ENCODE measurements at places on chromosomes 6 and 20.

DNA sequence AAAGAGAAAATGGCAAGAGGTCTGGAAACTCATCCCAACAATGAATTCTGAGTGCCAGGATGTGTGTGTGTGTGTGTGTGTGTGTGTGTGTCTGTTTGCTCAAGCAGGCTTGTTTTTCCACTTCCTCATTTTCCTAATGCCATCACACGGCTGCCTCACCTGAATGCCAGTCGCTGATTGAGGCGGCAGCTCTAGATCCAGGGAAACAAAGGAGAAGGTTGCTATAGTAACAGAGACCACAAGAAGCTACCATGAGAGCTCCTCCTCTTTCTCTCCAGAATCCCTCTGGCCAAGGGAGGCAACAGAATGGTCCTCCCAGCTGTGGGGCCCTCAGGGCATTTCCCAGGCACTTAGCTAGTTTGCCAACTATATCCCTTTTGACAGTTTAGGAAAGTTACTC is 241.1 kb upstream of the TSHZ2 start:
- DNase-seq, result no peak

GRCh38 chr6:159973951-159974350 is 5.1 kb downstream of the IGF2R start:
- no peak for DNase-seq

GRCh38 chr6:92024110-92024509 is 1395.2 kb downstream of the EPHA7 start:
- DNase-seq, result no peak

GRCh38 chr20:2172305-2173175 is 70.9 kb downstream of the STK35 start:
- DNase-seq, result peak; percentile 68

DNA sequence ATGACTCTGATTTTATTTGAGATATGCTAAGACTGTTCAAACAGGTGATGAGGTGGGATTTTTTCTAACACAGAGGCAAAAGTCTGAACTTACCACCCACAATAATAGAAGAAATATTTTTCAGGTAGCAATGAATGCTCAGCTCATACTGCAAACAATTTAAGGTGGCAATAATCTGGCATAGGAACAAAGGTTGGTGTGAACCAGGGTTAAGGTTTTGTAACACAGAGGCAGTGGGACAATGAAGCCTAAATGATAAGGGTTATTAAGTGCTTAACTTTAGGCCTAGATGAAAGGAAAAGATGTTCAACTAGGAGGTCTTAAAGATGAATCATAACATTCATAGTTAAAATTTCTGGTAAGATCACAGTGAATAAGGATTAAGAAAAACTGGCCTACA is 4.9 kb downstream of the ASCC3 start:
- DNase-seq, result no peak

- DNase-seq, result no peak
These were observed 35.2 kb upstream of the BCLAF1 start for GRCh38 chr6:136324686-136325380.

DNA sequence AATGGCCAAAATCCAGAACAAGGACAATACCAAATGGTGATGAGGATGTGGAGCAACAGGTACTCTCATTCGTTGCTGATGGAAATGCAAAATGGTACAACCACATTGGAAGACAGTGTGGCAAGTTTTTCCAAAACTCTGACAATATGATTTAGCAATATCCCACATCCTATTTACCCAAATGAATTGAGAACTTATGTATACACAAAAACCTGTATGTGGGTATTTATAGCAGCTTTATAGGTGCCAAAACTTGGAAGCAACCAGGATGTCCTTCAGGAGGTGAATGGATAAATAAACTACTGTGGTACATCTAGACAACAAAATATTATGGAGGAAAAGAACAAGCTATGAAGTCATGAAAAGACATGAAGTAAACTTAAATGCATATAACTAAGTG is 156.5 kb downstream of the TFAP2A start:
- DNase-seq, result no peak

DNA sequence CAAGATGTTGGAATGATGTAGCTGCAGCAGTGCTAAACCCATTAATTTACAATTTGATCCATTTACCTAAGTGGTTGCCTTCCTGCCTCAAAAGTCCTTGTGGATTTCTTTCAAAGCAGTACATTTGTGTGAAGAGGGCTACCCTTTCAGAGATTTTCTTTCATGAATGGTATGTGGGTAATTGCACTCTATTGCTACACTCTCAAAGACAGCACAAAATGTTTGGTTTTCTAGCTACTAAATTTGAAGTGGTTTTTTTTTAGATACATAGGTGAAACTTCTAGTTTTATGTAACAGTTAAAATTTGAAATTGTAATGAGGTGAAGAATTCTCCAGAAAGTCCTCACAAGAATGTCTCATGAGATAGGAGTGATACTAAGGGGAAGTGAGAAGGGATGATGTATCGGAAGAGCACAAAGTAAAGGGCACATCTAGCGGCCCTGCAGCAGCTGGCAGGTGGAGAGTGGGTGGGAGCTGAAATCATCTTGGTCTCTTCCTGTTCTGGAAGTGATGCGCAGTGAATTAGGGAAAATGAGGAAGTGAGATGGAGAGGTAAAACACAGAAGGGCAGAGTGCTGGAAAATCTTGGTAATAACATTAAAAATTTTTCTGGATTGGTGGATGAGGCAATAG is 236.8 kb upstream of the MAN1A1 start:
- DNase-seq, result no peak

- no peak for DNase-seq
These were observed 19.5 kb upstream of the RALGAPA2 start for GRCh38 chr20:20731945-20732296.

DNA sequence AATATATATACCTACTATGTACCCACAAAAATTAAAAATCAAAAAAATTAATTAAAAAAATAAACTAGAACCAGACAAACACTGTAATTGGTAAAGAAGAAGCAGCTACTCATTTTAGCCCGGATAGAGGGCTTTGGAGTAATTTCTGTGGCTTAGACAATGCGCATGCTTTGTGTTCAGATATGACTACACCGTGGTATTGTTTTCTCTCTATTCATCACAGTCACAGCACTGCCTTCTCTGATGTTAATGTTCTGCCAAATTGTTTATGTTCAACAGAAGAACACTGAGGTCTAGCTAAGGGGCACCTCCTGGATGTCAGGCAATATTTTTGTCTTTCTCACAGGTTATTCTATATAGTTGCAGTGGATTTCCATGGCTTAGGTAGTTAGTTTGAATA is 77.5 kb upstream of the GJE1 start:
- DNase-seq, result no peak

- DNase-seq, result peak; percentile 93
These were observed 1.5 kb upstream of the TENT5A start for GRCh38 chr6:81753711-81754577.

DNA sequence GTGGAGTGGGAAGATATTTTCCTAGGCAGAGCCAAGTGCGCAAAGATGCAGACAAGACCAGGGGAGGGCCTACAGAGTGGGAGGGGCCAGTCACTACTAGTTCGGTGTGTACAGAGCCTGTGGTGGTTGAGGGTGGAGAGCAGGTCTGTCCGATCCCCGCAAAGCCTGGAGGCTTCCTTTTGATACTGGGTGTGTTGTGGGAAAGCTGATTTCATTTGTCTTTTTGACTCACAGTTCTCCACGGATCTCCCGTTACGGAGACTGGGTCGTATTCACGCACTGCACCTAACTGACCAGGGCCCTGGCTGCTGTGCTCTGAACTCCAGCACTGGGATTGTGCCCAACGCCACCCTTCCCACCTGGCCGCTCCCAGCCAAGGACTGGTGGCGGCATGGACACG is 1.4 kb upstream of the TIAM2 start:
- no peak for DNase-seq

DNA sequence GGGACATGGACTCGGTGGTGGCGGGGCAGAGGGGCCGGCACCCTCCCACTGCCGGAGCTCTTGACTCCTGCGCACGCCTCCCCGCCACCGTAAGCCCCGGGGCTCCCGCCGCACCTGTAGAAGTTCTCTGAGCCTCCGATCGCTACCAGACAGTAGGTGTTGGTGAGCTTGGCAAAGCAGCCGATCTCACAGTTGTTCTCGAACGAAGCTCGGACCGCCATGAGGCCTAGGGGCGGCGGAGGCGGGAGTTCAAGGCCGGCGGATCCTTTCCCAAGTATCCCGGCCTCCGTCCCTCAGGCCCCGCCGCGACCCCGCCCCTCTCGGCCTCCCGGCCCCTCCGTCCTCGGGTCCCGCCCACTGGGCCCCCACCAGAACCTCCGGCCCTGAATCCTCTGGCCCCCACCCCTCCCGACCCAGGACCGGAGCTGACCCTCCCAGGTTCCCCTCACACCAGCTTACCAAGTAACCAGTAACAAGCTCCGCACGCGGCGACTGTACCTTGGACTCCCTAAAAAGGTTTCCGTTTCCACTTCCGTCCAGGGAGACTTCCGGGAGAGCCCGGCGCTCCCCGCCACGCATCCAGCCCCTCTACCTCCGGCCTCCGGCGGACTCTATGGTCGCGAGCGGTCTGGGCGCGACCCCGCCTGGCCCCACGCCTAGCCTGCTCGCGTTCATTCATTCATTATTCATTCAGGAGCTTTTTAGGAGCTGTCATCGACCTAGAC is at the start of gene EIF6:
EIF6 (minus strand) TSS at position 506 of the 725 bp plus-strand sequence; CDS start at position 221, 285 bp downstream.
- DNase-seq, result peak; percentile 79

GRCh38 chr6:11604836-11605506 is 67.4 kb downstream of the TMEM170B start:
- DNase-seq, result no peak

GRCh38 chr6:159212028-159212427 is 42.8 kb downstream of the FNDC1 start:
- DNase-seq, result no peak

- DNase-seq, result no peak
These were observed 20.4 kb downstream of the THEMIS start for GRCh38 chr6:127880429-127880828.

DNA sequence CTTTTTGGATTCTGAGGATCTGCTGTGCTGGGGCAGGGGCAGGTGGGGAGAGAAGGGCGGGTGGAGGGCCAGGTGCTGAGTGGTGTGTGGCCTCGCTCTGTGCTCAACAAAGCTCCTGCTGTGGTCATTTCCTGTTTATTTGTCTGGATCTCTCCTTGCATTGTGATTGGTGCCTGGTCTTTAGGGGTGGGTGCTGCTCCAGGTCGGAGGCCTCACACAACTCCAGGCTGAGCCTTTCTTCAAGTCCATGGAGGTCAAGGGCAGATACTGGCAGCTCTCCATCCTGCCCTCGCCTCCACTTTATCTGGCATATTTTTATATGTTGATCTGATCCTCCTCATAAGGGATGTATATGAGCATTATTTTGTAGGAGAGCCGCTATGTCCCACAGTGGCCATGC is 36.2 kb downstream of the HLA-F start:
- no peak for DNase-seq

GRCh38 chr6:18266523-18266912 is 2.2 kb upstream of the DEK start:
- no peak for DNase-seq

DNA sequence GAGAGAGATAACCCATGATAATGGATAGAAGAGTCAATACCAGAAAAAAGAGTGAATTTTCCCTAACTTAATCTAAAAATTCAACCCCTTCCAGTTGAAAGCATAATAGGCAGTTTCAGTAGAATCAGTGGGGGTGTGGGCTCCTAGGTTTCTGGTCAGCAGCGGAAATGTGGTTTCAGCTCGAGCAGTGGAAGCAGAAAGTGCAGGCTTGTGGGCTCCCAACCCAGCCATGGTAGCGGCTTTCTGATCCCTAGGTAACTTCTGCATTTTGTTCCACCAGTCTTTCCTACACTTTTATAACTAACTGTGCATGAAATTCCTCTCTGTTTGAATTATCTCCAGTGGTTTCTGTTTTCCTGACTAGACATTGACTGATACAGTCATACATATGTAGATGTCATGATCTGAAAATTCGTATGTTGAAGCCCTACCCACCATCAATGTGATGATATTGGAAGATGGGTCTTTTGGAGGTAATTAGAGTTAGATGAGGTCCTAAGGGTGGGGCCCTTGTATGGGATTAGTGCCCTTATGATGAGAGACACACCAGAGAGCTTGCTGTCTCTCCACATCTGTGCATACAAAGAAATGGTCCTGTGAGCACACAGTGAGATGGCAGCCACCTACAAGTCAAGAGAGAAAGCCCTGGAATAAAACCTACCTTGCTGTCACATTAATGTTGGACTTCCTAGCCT is 6.5 kb upstream of the DDO start:
- no peak for DNase-seq

- no peak for DNase-seq
These were observed 704.9 kb upstream of the CITED2 start for GRCh38 chr6:140079328-140079727.

DNA sequence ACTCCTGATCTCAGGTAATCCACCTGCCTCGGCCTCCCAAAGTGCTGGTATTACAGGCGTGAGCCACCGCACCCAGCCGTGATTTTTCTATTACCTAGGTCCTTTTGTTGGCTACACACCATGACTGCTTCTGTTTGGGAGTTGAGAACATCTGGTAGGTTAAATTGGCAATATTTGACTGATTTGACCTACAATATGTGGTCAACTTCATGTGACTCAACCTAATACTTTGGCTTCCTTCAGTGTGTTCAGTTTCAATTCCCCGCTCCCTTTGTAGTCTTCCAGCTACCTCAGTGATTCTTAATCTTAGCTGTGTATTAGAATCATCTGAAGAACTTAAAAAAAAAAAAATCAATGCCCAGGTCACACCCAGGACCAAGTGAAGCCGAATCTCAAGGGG is 47.4 kb downstream of the MYB start:
- no peak for DNase-seq

DNA sequence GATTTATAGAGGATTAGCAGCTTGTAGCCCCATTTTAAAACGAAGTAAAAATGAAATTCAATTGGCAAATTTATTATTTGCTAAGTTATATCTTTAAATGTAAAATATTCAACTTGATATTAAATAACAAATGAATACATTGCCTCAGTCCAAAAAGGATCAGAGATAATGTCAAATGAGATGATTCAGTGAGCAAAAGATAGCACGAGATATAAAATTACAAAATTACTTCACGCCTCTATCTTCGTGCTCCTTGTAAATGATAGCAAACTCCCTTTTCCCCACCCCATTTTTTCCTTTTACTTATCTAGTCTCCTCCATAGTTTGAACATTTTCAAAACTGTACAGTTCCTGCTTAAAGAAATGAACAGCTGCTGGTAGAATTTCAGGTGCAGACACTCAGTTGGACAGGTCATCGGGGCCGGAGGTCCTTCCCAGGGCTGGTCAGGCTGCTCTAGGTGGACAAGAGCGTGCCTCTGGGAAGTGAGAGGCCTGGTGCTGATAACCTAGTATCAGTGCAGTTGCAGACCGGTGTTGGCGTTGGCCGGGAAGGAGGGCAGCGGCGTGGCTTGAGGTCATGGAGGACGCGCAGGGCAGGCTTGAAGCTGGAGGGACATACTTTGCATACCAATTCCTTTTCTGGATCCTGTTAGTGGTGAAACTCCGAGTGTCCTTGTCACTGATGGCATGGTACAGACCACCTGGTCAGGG is 83.9 kb downstream of the CDC5L start:
- DNase-seq, result no peak
